Stimulated activated CD8-positive, alpha-beta memory T cell treated with anti-CD3 and anti-CD28 coated beads, Interleukin-12 subunit alpha, Interleukin-12 subunit beta, amount 100 ng/mL, for 4 hours (primary cell): ENCODE measurements at places on chromosomes 2 and 18.

DNA sequence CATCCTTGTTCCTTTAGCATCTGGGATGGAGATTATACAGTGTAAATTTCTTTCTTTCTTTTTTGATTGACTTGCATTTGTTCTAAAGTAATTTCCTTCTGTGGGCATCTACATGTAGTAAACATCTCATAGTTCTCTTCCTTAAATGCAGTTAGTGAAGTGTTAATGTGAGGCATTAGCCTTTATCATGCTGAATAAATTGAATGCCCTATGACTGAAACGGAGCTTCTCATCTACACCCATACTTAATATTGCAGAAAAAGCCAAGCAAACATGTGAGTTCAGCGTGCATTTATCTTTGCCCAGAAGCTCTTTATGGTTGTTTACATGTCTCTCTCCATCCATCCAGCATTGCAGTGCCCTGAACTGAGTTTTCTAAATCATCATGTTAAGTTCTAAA, 58.3 kb downstream of the LYPD1 start:
- DNase-seq: no peak

- DNase-seq: no peak
These were observed 30.8 kb upstream of the POLE4 start for GRCh38 chr2:74927621-74928020.

DNA sequence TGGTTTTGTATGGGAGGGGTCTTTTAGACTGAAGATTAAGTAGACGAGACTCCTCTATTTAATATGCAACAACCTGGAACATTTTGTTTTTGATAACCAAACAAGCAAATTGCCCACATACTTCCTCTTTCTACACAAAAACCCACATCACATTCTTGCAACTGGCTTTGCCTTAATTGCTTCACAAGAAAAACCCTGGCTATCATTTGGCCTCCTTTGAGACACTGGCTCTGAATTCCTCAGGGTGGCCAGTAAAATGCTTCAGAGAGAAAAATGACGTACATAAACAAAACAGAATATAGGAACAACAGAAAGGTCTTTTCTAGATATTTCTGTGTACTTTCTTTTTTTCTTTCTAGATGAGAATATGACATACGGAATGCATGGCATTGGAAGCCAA, 103.0 kb downstream of the TRIB2 start:
- no peak for DNase-seq

- DNase-seq: no peak
These were observed 152.2 kb upstream of the THSD7B start for GRCh38 chr2:136613096-136613495.

DNA sequence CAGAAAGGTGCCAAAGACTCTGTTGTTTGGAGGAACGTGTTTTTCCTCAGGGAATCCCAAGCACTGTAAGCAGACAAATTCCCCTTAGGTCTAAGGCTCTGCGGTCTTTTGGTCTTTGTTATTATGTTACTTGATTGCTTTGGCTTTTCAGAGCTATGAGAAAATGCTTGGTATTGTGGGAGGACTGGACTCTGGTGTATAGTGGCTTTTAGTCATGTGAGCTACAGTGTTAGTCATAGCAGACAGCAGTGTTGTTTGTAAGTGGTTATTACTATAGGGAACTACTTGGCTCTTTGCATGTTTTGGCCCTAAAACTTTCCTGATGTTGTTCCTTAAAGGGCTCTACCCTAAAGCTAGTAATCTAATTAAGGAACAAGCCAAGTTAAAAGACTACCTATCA, 956.2 kb upstream of the LRATD1 start:
- no peak for DNase-seq
